ENCODE measurements at places on chromosomes 7 and 10.

DNA sequence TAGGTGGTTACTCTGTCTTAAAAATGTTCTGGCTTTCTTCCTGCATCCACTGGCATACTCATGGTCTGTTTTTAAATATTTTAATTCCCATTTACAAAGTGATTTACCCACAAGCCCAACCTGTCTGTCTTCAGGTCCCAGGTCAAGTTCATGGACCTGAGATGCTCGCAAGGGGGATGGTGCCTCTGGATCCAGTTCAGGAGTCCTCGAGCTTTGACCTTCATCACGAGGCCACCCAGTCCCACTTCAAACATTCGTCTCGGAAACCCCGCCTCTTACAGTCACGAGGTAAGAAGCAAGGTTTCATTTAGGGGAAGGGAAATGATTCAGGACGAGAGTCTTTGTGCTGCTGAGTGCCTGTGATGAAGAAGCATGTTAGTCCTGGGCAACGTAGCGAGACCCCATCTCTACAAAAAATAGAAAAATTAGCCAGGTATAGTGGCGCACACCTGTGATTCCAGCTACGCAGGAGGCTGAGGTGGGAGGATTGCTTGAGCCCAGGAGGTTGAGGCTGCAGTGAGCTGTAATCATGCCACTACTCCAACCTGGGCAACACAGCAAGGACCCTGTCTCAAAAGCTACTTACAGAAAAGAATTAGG is 8.7 kb downstream of the ZKSCAN1 start:
- no peak overlapping the region for H3K27ac ChIP-seq
- H3K36me3 ChIP-seq: peaks cover 16% of the 10 kb centered on the region
- no peak overlapping the region for H3K4me3 ChIP-seq
- no peak for DNase-seq
- H3K27me3 ChIP-seq: no peaks in the 10 kb centered on the region

- H3K27ac ChIP-seq: no peak overlapping the region
- no peaks in the 10 kb centered on the region for H3K36me3 ChIP-seq
- peaks cover 7% of the 10 kb centered on the region for H3K4me1 ChIP-seq
- no peak overlapping the region for H3K4me3 ChIP-seq
Observed at GRCh38 chr7:74320645-74321221, 31.5 kb downstream of the CLIP2 start.

GRCh38 chr7:125278318-125278717 is 348.7 kb upstream of the POT1 start:
- H3K4me3 ChIP-seq: no peak overlapping the region
- H3K36me3 ChIP-seq: no peaks in the 10 kb centered on the region
- no peaks in the 10 kb centered on the region for H3K4me1 ChIP-seq
- no peak for DNase-seq

DNA sequence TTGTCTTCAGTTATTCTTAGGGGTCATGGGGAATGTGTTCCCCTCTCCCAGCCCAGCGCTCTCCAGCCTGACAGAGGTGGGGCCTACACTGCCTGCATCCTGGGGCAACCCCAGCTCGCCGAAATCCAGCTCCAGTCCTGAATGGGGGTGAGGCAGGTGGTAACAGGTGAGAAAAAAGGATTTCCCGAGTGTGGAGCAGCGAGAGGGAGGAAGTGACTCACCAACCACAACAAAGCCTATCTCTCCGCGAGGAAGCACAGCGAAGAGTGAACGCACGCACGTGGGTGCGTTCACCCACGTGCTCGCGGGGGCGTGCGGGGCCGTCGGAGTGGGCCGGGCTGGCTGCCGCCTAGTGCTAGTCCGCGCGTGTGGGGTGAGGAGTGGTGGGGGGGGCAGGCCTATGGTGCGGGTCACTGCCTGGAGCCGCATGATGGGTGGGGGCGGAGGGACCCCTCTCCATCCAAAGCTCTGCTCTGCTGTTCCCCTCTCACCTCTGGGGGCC is 855 bp upstream of the PALD1 start:
- no peak overlapping the region for H3K27ac ChIP-seq
- DNase-seq: no peak
- H3K4me3 ChIP-seq: peak overlapping the region; percentile 75
- no peaks in the 10 kb centered on the region for H3K36me3 ChIP-seq
- no peaks in the 10 kb centered on the region for H3K4me1 ChIP-seq
- no peaks in the 10 kb centered on the region for H3K27me3 ChIP-seq

DNA sequence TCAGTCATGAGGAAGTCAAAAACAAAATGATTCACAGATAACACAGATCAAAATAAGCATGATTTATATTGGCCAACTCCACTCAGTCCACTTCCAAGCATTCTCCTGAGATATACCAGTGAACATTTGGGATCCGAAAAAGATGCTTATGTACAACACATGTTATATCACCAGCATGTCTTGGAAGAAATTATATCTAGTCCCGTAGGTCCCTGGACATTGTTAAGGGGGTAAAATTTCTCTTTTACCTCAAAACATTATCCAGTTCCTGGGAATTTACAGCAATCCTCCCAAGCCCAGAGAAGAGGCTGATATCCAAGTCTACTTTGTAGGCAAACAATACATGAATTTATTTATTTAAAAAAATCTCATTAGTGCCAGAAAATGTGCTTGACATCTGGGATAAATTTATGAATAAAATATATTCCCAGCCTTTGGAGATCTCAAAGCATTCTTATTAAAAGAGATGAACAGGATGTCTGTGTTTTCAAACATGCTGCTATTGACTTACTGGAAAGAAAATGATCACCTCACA is 582.2 kb upstream of the ZWINT start:
- no peaks in the 10 kb centered on the region for H3K4me1 ChIP-seq
- no peaks in the 10 kb centered on the region for H3K27me3 ChIP-seq
- no peak overlapping the region for H3K4me3 ChIP-seq

DNA sequence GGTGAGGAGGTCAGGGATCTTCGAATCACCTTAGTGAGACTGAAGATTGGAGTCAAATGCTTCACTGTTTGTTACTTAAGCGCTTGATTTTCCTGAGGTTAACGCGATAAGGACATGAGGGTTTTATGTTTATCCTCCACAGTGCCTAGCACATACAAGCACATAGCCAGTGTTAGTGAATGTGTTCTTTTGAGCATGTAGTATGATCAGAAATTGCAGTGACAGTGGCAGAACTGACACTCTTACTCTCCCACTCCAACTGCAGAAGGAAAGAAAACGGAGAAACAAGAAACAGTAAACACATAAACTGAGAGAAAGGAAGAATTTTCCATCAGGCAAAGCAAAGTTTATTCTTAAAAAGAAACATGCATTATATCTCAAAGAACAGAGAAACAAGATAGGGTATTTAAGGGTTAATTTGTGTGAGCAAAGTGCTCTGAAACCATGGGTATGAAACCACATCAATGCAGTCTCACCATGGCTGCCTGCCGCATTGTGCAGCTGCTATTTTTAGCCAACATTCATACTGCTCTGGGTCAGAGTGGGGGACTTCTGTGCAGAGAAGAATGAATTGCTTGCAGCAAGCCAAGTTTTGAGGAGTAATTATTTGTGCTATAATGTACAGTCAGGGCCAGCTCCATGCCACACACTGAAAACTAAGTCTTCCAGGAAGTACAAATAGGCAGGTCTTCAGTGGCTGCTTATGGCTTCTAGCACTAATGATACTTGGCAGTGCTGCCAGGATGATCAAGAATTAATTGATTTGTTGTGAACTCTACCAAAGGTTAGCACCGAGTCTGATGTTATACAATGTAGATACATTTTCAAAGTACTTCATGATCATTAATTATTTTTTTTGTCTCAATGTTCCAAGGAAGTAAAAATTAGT is 152.0 kb downstream of the MACC1 start:
- no peaks in the 10 kb centered on the region for H3K4me1 ChIP-seq
- no peak overlapping the region for H3K27ac ChIP-seq
- H3K27me3 ChIP-seq: no peaks in the 10 kb centered on the region
- no peak for DNase-seq

DNA sequence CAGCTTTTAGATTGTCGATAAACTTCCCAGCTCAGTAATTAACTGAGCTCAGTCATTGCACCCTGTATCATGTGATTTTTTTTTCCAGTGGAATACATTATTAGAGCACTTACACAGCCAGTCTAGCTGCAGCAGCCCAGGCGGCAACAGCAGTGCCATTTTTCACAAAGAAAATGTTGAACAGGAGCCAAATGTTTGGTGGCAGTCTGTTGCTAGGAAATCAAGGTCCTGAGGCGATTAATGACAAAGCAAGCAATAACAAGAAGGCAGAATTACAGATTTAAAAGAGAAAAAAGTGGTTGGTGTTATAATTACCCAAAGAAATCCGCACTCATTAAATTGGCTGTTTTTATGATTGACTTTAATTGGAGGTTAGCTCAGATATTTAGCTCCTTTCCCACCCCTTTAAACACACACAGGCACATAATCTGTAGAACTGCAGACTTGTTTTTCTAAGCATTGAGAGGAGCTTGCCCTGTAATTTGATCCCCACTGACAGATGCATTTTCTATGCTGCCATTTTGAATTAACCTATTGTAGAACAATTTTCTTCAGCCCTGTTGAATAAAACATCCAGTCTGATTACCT is 267.4 kb downstream of the ADK start:
- no peak for DNase-seq
- no peaks in the 10 kb centered on the region for H3K4me1 ChIP-seq
- H3K27me3 ChIP-seq: no peaks in the 10 kb centered on the region
- H3K36me3 ChIP-seq: no peaks in the 10 kb centered on the region
- peak overlapping the region; percentile 53 for H3K27ac ChIP-seq

- H3K4me1 ChIP-seq: no peaks in the 10 kb centered on the region
- no peak overlapping the region for H3K27ac ChIP-seq
- H3K27me3 ChIP-seq: no peaks in the 10 kb centered on the region
- no peak overlapping the region for H3K4me3 ChIP-seq
- DNase-seq: no peak
Observed at GRCh38 chr7:86788948-86789347, 145.2 kb downstream of the GRM3 start.

- no peak overlapping the region for H3K4me3 ChIP-seq
- H3K27ac ChIP-seq: no peak overlapping the region
- DNase-seq: no peak
- H3K27me3 ChIP-seq: no peaks in the 10 kb centered on the region
- no peaks in the 10 kb centered on the region for H3K36me3 ChIP-seq
Observed at GRCh38 chr7:22016507-22016906, 70.8 kb upstream of the CDCA7L start.

- DNase-seq: no peak
- H3K4me1 ChIP-seq: peaks cover 13% of the 10 kb centered on the region
- H3K27me3 ChIP-seq: no peaks in the 10 kb centered on the region
Observed at GRCh38 chr7:2843711-2844152, 376 bp downstream of the GNA12 start.

DNA sequence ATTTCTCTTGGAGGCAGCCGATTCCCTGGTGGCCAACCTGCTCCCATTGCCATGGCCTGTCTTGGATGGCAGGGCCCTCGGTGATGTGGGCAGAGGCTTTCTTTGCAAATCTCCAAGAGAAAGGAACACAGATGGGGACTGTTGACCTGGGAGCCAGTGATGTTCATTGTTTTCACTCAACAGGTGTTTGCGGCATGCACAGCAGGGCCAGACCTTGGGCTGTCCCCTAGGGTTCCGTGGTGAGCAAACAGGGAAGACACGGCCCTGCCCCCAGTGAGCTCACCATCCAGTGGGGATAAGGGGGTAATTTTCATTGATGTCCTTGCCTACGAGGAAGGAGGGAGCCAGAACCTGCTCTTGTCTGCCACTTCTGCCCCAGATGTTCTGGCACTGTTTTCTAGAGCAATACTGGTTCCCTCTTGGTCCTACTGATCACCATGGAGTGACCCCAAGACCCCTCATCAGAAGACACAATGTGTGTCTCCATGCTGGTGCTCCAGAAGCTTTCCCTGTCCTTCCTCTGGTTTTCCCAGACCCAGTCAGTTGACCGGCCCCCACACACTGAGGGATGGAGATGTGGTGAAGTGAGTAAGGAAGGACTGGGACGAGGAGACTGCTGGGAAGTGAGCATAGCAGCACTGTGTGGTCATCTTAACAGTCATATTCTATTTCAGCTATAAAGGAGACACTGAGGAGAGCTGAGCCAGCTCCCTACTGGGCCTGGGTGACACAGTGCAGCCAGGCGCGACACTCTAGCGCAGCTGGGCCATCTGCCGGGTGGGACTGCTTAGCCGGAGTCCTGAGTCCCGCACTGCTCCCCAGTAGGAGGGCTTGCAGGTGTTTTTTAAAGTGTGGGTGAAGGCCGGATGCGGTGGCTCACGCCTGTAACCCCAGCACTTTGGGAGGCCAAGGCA is 20.4 kb upstream of the FIGNL1 start:
- no peaks in the 10 kb centered on the region for H3K4me1 ChIP-seq
- no peak for DNase-seq
- H3K36me3 ChIP-seq: no peaks in the 10 kb centered on the region
- no peak overlapping the region for H3K27ac ChIP-seq
- no peaks in the 10 kb centered on the region for H3K27me3 ChIP-seq

GRCh38 chr7:1230411-1231213 is 2.1 kb upstream of the UNCX start:
- H3K36me3 ChIP-seq: no peaks in the 10 kb centered on the region
- no peak overlapping the region for H3K27ac ChIP-seq
- DNase-seq: no peak
- no peak overlapping the region for H3K4me3 ChIP-seq
- peaks cover 97% of the 10 kb centered on the region for H3K27me3 ChIP-seq
- H3K4me1 ChIP-seq: no peaks in the 10 kb centered on the region

DNA sequence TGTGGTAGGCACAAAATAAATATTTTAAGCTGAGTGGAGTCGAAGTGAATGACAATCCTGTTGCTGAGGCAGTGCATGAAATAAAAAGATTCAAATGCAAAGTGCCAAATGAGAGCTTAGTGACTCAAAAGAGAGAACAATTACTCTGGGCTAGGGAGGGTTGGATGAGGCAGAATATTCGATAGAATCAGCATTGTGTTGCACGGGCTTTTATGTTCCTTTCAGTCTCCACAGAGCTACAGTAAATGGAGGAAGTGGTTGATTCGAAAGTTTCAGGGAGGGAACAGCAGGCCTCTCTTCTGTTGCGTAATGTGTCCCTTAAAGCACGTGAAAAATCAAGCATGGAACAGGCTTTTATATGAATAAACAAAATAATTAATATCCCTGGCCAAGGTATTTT is 599.3 kb upstream of the CELF2 start:
- H3K27ac ChIP-seq: no peak overlapping the region
- no peaks in the 10 kb centered on the region for H3K27me3 ChIP-seq
- H3K36me3 ChIP-seq: no peaks in the 10 kb centered on the region
- no peak overlapping the region for H3K4me3 ChIP-seq
- H3K4me1 ChIP-seq: no peaks in the 10 kb centered on the region
- DNase-seq: no peak

DNA sequence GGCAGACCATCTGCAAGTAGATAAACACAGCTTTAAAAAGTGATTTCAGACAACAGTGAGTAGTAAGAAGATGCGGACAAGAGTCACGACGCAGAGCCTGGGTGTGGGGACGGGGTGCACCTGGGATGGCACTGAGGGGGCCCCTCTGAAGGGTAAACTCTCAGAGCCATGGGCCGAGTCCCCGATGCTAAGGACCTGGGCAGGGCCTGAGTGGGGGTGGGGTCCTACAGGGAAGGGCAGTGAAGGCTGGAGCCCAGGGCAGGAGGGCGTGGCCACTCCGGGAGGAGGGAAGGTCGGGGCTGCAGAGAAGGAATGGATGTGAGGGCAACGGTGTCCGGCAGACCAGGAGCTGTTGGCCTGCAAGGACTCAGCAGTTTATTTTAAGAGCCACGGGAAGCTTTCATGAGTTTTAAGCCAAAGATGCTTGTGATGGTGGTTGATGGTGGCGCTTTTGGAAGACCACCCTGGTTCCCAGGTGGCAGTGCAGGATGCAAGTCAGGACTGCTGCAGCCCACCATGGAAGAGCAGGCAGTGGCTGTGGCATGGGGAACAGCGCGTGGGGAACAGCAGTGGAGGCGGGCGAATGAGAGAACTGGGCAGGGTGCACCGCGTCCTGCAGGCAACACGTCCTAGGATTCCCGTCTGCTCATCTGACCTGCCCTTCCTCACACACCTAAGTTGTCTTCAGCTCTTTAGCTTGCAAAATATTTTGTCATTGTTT is 296.8 kb downstream of the DNAJB6 start:
- H3K4me3 ChIP-seq: no peak overlapping the region
- H3K36me3 ChIP-seq: no peaks in the 10 kb centered on the region
- DNase-seq: no peak

All from tibial nerve (tissue), 4 donors.